ENCODE measurements at places on chromosomes 16 and 17.

DNA sequence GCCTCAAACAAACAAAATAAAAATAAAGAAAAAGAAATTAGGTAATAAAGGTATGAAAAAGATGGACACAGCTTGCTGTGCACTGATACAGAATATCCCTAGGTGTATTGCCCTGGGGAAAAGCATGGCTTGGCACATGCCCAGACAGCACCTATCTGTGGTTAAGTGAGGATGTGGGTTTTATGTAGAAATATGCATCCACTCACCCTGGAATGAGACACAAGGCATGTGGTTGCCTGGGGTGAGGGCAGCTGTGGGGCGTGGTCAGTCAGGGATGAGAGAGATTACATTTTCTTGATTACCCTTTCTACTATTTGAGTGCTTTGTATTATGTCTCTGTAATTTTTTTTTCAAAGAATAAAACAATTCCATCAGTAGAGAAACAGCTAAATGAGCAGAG lies 6.9 kb downstream of the PLLP start:
- DNase-seq = no peak

- no peak for DNase-seq
These were observed 312.5 kb downstream of the GRIN2A start for GRCh38 chr16:9869776-9870175.

DNA sequence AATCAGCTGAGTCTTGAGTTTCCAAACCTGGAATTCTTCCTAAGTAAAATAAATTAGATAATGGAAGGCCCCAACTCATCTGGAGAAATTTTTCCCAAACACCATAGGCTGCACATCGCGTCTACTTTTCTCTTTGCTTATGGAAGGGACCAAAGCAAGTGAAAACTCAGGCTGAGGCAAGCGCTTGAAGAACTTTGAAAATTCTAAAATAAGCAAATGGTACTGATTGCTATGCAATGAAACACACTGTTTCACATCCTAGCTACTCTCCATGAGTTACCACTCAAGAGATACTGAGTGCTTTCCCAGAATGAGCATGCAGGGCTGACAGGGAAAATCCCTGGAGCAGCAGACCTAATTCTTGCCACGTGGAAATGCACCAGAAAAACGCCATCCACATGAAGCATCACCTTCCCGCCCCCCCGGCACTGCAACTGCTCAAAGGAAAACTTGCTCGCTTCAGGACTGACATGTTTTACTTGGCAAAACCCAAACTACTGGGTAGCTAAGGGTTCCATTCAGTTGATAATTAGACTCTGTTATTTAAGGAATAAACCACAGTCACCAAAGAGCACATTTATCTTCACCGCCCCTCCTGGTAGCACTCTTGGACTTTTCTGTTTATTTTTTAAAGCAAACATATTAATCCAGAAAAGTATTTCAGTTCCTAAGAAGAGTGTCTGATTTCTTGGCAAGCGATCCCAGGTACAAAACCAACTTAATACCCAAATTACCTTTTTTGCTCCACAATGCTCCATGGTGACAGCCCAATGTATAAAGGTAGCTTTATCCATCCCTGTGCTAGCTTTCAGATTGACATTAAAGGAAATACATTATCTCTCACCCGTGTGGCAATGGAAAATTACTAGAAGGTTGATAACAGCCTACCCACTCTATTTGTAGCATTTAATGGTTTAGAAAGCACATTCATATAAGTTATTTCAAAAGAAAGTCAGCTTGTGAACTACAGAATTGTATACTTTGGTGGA lies 62.5 kb downstream of the WDR59 start:
- DNase-seq = no peak

GRCh38 chr16:86740298-86740697 lies 161.9 kb downstream of the FOXL1 start:
- DNase-seq = no peak

DNA sequence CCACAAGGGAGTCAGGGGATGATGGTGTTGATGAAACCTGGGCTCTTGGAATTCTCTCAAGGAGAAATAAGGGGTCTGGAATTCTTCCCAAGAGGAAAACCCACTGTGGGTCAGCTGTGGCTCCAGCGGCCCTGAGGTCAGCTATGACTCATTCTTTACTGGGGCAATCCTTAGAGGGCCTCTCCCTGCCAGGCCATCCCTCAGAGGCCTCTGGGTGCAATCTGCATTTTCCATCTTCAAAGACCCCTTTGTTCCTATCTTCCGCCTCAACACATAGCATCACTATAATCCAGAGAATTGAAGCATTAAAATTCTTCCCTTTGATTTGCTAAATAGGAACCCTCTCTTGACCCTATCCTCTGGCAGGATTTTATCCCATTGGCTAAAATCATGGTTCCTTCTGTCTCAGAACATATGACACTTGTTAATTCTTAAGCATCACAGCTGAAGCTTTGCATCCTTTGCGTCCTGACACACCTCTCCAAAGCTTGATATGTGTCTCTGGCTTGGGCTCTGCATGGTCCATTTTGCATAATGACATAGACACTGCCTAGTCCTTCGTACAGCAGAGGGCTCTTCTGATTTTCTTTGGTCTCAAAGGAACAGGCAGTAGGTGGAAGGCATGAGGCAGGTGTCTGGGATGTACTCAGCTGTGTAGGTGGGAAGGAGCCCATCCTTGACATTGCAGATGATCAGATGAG lies 4.4 kb upstream of the KRT37 start:
- DNase-seq = no peak

DNA sequence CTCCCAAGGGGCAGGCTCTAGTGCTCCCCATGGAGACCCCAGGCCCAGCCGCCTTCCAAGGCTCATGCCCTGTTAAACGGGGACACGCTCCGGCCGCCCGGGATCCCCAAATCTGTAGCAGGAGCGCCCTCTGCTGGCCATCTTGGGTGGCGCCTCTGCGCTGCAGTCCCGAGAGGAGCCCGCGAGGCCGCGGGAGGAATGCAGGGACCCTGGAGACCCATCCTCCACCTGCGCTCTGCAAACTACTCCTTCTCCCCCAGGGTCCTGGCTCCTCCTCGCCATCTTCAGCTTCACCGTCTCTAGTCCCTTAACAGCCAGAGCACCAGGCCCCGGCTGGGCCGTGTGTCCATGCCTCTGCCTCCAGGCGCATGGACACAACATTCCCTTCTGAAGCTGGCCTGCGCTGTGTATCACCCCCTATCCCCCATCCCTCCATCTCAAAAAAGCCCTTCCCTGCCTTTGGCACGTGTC lies 23.6 kb upstream of the KRT17 start:
- peak; percentile 88 for DNase-seq

GRCh38 chr17:49851387-49852291 lies 3.8 kb upstream of the TAC4 start:
- DNase-seq = peak; percentile 31

GRCh38 chr16:69367980-69368379 lies 16.4 kb upstream of the TMED6 start:
- DNase-seq = no peak

GRCh38 chr16:9657641-9658040 lies 524.6 kb downstream of the GRIN2A start:
- no peak for DNase-seq

DNA sequence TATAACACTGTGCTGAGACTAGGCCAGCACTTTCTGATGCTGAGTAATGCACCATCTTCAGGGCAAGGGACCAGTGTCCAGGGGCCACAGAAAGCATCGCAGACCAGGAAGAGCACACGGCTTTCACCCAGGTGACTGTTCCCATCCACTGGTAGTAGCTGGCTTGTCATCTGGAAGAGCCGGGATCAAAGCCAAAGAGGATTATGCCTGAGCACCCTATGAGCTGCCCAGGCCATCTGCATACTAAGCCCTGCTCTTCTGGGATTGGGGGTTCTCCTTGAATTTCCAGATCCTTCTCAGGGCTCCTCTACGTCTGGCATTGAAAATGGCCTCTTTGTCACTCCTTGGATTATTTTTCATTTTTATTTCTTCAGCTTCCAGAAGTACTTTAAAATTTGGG lies 140.7 kb downstream of the IRX3 start:
- no peak for DNase-seq

DNA sequence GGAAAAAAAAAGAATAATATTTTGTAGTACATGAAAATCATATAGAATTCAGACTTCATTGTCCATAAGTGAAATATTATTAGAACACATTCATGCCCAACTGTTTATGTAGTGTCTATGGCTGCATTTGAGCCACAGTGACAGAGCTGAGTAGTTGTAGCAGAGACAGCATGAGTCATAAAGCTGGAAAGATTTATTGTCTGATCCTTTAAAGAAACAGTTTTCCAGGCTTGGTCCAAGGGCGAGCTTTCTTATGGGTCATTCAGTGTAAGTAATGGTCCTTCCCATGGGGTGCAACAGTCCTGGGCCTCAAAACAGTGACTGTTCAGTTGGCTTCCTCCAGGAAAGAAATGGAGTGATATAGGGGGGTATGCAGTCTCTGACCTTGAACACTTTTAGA lies 260.2 kb downstream of the HS3ST4 start:
- no peak for DNase-seq

DNA sequence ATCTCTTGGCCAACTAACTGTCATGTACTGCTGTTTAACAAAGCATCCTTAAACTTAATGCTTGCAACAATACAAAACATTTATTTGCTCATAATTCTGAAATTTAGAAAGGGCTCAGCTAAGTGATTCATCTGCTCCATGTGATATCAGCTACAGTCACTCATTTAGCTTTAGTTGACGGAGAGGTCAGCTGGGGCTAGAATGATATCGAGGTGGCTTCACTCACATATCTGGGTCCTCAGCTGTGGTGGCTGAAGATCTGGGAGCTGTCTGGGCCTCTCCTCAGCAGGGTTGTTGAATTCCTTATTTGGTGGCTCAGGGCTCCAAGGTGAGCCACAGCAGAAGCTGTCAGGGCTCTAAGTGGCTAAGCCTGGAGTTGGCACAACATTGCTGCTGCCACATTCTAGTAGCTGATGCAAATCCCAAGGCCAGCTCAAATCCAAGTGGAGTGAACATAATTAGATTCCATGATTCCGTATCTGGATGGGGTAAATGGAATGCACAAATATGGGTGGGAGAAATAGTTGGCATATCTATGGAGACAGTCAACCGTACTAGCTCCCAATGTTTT lies 62.8 kb downstream of the HS3ST3A1 start:
- no peak for DNase-seq

- DNase-seq = peak; percentile 53
These were observed 5.8 kb upstream of the OGFOD3 start for GRCh38 chr17:82424001-82424862.
